Gastroesophageal sphincter (tissue), 4 donors: ENCODE measurements at places on chromosomes 2 and 18. TPM values are rescaled to one million over a fixed set of nuclear protein-coding genes. Genes with fewer than 3 reads are reported as not detected.

TNS1 gene
- 825 TPM for total RNA-seq

ALPP gene
- total RNA-seq = not detected

RGPD8 gene
- total RNA-seq = 18.4 TPM

DNA sequence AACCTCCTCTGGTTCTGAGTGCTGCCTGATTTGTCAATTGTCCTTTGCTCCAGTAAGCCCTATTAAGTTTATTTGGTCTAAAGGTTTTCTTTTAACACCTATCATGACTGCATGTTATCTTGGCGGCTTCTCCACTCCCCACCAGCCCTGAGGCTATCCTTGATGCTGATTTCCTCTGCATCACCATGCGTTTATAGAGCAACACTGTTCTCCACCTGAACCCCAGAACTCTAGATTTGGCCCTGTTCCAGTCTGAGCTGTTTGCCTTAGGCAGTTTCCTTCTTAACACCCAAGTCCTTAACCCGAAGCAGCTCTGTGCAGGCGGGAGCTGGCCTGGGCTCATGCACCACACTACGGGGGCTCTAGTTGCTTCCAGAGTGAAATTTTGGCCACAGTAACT is 98.2 kb upstream of the NPAS2 start:
- H3K4me1 ChIP-seq = no peaks in the 10 kb centered on the region
- no peak overlapping the region for H3K4me3 ChIP-seq
- H3K27me3 ChIP-seq = peaks cover 5% of the 10 kb centered on the region
- no peak overlapping the region for H3K27ac ChIP-seq
- H3K36me3 ChIP-seq = no peaks in the 10 kb centered on the region

DNA sequence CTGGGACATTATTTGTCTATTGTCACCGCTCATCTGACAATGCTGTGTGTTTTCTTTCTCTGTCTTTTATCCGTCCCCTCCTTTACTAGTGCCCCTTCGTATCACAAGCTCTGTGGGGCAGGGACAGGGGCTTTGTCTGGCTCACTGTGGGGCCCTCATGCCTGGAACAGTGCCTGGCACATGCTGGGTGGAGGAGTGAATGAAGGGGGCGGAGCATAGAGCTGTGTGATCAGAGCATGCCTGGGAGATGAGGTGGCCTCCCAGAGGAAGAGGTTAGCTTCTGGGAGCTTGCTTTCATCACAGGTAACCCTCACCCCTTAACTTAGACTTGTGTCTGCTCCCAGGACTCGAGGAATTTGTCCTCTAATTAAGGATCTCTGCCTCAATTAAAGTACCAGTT is 16.4 kb downstream of the MTCL1 start:
- H3K27ac ChIP-seq = no peak overlapping the region
- H3K27me3 ChIP-seq = no peaks in the 10 kb centered on the region
- no peak for ATAC-seq
- H3K4me3 ChIP-seq = no peak overlapping the region
- no peaks in the 10 kb centered on the region for H3K36me3 ChIP-seq
